ENCODE measurements at places on chromosomes 7 and 10.
A peak's percentile ranks its signal among the peaks of the same experiment; 100 is the strongest.

DNA sequence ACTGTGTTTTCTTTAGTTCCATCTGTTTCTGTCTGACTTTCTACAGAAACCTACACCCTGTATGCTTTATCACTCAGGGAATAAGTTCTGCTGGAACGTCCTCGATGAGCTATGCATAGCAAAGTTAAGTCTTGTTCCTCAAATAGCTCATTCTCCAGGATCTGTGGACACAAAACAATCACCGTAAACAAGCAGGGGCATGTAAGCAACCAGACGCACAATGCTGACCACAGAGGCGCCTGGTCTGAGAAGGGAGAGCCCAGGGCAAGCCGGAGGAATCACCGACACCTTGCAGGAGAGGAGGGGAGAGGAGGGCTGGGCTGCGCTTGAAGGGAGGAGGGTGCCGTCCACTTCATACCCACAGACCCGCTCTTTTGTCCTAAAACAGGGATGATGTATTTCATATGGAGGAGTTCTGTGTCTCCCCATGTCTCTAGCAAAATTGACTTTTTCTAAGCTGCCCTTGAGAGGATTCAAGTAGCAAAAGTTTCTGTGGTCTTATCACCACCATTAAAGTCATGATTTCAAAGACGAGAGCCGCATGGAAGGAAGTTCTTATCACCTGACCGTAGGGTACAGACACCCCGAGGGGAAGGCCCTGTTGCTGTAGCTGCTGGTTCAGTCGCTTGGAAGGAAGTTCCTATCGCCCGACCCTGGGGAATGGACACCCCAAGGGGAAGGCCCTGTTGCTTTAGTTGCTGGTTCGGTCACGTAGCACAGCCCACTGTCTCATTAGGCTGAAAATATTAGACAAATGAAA is 14.3 kb downstream of the CALML3 start:
- no peak for DNase-seq

- peak; percentile 99 for DNase-seq
Measured at GRCh38 chr7:23474094-23474828, 4.0 kb upstream of the IGF2BP3 start.

- no peak for DNase-seq
Measured at GRCh38 chr10:78563314-78563713, 505.5 kb upstream of the ZMIZ1 start.

GRCh38 chr10:29815572-29815971 is 180.8 kb upstream of the SVIL start:
- no peak for DNase-seq

GRCh38 chr7:99975782-99976521 is at the start of gene AZGP1:
Gene AZGP1 (minus strand): TSS chr7:99976031. CDS start chr7:99976020, 11 bp downstream.
- DNase-seq = no peak

GRCh38 chr7:101615446-101615845 is 13.7 kb downstream of the MYL10 start:
- no peak for DNase-seq

DNA sequence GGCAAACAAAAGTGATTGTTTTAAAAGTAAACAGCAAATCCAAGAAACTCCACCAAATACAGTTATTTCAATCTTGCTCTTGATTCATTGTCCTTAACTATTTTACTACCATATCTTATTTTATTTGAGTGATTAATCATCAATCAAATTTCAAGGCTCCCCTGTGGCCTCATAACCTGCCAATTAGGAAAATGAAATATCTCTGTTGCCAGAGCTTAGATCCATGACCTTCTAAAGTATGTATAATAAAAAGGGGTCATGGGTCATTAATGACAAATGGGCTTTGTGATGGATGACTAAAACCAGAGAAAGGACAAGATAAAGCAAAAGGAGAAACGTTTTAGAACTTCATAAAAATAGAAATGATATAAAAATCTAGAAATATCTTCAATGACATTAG is 28.5 kb downstream of the NRCAM start:
- DNase-seq = no peak

GRCh38 chr10:5361966-5362365 is 2.8 kb upstream of the UCN3 start:
- no peak for DNase-seq

DNA sequence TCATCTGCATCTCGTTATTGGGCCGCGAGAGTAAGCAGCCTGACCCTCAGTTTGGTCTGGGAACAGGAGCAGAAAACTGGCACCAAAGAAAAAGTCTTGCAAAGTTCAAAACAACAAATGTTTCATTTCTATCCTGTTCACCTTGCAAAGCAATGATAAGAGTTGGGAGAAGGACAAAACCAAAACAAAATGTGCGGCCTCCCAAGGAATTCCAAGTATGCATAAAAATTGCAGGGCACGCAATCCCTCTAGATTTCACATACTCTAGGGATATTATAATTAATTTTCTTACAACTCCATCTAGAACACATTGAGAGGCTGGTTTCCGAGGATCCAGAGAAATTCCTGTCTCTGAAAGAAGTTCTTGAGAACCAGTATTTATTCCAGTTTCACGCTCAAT is 20.1 kb downstream of the CHUK start:
- DNase-seq = no peak

- DNase-seq = no peak
Measured at GRCh38 chr10:69101451-69102095, 13.7 kb downstream of the SRGN start.

GRCh38 chr7:154425271-154425670 is 373.1 kb downstream of the DPP6 start:
- no peak for DNase-seq

GRCh38 chr7:27972276-27972675 is 208.3 kb downstream of the JAZF1 start:
- no peak for DNase-seq

DNA sequence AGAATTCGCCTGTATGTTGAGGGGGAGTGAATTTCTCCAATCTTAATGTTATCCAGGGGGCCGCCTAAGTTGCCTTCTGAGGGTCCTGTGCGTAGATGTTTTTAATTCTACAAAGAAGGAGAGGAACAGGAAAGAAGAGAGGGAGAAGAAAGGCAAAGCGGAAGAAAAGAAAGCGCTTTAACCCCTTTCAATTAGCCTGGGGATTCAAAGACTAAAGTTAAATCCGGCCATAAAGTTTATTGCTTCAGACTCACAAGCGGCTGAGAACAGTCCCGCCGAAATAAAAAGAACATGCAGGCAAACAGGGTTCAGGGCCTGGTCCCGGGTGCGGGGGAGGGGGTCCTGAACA is 4.5 kb downstream of the HOXA5 start:
- DNase-seq = no peak

GRCh38 chr7:46900312-46901263 is 681.3 kb downstream of the TNS3 start:
- DNase-seq = no peak

DNA sequence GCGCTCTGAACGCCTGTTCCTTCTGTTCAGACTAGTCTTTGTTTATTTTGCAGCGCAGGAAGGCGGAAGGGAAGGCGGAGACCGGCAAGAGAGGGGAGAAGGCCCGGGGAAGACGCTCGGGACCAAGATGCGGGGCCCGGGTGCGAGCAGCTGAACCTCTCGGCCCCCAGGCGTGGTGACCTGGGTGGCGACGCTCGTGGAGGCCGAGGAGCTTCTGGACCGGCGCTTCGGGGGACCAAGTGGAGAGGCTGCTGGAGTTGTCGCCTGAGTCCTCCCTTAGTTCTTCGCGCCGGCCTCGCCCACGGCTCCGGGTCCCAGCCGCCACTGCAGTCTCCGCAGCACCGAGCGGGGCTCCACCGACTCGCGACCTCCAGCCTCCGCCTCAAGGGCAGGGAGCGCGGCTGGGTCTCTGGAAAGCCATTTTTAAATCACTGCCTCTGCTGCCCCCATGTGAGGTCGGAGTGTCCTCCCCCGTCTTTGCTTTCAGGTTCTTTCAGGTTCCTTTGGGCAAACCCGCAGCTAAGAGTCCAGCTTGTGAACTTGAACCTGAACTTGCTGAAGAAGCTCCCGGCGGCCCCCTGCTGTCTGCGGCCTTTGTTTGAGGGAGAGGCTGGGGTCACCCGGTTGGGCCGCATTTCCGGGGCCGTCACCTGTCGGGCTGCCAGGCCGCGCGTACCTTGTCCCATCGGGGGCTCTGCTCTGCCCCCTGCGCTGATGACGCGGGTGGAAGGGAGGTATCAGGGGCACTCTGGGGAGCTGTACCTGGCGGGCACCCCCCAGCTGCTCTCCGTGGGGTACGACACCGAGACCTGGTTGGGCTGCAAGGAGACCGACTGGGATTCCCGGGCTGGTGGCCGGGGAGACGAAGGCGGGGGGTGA is 136.0 kb downstream of the KIF20B start:
- no peak for DNase-seq

DNA sequence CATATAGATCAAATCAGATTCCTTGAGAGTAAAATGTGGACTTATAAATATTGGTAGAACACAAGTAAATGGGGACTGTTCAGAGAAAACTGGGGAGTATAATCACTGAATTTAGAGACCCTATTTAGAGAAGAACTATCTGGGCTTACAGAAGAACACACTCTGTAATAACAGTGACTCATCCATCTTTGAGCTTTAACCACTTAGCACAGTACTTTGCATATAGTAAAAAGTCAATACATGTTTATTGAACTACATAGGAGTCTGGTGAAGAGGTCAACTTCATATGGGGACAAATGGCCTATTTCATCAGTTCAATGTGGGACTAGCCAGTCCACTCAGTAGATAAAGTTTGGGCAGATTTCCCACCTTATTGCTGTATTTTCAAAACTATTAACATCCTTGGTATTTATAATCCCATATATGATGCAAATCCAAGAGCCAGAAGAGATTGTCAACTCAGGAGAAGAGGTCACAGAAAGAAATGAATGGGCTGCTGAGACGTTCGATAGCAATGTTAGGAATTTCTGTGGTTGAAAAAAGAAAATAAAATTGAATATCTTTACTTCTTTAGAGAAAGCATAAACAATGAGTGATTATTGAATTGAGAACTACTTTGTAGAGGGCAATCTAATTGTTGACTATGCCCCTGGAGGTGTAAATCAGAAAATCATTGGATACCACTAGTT is 119.3 kb upstream of the CACNA2D1 start:
- no peak for DNase-seq

DNA sequence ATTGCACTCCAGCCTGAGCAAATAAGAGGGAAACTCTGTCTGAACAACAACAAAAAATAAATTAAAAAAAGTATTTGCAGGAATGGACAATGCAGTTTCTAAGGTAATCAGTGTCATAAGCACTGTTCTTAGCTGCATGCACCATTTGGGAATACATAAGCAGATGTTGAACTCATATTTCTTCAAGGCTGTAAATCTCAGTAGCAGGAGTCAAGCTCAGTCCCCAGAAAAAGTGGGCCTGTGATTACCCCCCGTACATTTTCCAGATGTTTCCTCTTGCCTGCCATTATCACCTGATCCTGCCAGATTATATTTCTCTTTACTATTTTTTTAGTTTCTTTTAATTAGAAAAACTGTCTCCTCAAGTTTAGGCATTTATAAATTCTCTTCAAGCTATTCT is 667.6 kb upstream of the ANKRD30A start:
- DNase-seq = no peak

GRCh38 chr7:118759921-118760320 is 535.4 kb downstream of the ANKRD7 start:
- no peak for DNase-seq

DNA sequence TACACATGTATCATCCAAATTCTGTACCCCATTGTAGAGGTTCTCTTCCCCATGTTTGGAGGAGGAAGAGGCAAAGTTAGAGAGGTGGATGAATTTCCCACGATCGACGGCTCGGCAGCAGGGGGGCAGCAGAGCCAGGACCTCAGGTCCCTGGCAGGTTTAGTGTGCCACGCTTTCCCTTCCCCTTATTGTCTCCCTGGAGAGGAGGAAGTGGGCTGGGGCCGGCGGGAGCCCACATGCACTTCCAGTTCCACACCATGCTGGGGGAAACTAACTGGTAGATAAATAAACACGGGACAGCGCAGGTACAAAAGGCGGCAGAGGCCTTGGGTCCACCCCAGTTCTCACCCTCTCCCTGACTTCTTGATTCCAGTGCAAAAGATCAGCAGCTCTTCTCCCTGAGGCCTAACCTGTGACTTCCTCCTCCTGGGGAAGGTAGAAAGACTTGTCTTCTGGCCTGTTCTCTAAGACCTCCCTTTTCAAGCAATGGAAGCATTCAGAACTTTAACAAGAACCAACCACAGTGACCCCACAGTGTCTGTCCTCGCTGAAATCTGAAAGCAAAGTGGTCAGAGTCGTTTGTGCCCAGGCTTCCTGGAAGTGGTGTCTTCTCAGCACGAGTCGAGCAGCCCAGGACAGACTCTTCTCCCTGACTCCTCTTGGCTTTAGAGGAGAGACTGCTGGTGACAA is 30.5 kb upstream of the SRGN start:
- no peak for DNase-seq

GRCh38 chr7:75819711-75820110 is 6.1 kb upstream of the CCL24 start:
- no peak for DNase-seq

DNA sequence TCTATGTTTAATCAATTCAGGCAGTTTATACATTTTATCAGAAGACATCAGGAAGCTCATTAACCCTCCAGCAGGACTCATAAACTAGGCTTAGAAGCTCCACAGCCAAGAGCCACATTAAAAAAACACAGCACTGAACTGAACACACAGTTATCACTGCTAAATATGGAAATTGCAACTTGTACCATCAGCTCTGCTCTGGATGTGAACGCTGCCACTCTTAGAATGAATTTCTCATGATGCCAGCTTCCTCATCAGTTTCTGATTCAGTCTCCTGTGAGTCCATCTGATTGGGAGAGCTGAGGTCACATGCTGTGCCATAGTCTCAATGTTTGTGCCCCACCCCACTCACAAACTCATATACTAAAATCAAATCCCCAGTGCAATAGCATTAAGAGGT is 17.1 kb upstream of the ING3 start:
- DNase-seq = no peak

GRCh38 chr10:6497620-6498019 is 82.5 kb downstream of the PRKCQ start:
- DNase-seq = no peak

DNA sequence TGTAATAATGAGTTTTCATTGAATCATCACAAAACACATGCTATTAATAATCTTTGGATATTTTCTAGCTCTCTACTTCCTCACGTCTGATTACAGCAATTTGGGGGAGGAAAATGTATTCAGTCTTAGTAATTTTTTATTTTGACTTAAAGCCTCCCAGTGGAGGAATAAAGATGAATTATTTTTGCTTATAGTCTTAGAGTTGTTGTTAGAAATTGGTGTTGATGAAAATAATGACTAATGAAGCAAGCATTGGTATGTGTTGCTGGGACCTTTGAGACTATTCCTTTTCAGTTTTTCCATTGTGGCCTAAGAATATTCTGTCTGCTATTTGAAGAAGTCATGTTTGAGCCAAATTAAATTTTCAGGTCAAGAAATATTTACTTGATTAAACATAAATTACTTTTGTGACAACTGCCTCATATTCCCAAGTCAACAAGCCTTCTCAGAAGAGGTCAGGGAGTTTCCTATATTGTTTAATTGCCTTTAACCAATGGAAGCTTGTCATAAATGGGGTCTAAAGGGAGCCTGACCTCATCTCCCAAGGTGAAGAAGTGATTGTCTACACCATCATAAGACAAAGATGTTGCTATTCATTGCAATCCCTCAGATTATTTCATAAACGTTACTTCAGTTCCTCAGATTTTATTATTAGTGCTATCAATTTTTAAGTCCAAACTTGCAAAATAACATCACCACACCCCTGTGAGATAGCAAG is 90.0 kb downstream of the ST7 start:
- DNase-seq = no peak

GRCh38 chr10:98312349-98312748 is 44.4 kb upstream of the LOXL4 start:
- DNase-seq = no peak

GRCh38 chr7:38795593-38795992 is 113.4 kb downstream of the VPS41 start:
- no peak for DNase-seq
